ENCODE measurements at places on chromosomes 5 and 9.
A peak's percentile ranks its signal among the peaks of the same experiment; 100 is the strongest.

DNA sequence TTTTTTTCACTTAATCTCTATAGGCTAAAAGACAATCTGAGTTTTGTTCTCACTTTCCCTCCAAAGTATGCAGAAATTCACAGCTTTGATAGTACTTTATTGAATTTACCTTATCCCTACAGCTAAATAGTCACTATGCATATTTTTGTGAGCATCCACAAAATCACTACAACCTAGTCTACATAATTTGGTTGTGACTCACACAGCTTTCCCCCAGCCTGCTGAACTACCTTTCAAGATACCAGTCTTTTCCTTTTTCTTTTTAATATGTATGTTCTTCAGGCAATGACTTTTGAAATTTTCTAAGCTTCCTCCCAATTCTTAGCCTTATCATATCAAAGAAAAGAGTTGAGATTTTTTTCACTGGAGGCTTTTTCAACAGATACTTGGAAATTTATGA is 347.3 kb upstream of the CDH6 start:
- DNase-seq: no peak

GRCh38 chr9:87446527-87446926 is 51.1 kb upstream of the DAPK1 start:
- no peak for DNase-seq

GRCh38 chr5:146815411-146815810 is 63.1 kb downstream of the PPP2R2B start:
- peak; percentile 5 for DNase-seq

GRCh38 chr5:104942735-104943134 is 1380.1 kb upstream of the NUDT12 start:
- peak; percentile 39 for DNase-seq

- DNase-seq: no peak
These were observed 94.4 kb downstream of the PDZD2 start for GRCh38 chr5:31733371-31733770.

DNA sequence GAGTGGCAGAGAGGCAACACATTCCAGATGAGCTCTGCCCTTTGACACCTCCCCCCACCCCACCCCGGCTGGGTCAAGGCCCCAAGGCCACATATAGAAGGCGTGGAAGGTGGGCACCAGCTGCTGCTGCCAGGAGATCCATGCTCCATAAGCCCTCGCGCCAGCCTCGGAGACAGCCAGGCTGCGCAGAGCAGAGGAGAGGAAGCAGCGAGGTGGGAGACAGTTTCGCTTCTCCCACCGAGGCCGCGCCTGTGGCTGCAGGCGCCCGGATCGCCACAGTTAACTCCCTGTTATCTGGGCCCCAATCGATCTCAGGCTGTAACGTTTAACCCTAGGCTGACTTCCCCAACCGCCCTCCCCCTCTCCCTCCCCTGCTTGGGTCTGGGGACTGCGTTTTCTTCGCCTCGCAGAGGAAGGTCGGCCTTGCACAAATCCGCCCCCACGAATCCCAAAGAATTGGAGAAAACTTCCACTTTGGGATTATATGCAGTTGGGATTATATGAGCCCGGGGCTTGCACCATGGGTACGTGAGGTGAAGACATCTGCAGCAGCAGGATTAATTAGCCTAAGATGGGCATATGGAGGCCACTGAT is 1.1 kb upstream of the CXXC5 start:
- no peak for DNase-seq

DNA sequence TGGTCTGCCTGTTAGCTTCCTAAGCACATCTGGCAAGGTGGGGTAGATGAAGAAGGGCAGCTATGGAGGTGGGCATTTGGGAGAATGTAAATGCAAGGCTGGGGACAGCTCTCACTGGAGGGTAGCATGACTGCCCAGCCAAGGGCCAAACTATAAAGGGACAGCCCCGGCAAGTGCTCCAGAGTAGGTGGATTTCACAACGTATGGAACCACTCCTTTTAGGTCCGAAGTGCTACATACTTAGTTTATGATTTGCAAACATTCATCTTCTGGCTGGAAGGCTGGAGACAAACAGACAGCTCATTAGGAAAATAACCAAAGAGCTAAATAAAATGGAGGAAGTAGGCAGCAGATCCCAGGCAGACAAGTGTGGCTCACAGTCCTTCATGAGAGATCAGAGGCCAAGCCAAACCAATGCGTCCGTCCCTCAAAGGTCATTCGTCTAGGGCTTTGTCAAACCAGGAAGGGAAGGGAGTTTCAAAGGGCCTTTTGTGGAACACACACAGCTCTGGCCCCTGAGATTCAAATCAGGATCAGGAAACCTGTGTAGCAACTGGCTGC is 42.5 kb upstream of the GLRX start:
- no peak for DNase-seq

- DNase-seq: no peak
These were observed 24.2 kb downstream of the JADE2 start for GRCh38 chr5:134549714-134550113.

DNA sequence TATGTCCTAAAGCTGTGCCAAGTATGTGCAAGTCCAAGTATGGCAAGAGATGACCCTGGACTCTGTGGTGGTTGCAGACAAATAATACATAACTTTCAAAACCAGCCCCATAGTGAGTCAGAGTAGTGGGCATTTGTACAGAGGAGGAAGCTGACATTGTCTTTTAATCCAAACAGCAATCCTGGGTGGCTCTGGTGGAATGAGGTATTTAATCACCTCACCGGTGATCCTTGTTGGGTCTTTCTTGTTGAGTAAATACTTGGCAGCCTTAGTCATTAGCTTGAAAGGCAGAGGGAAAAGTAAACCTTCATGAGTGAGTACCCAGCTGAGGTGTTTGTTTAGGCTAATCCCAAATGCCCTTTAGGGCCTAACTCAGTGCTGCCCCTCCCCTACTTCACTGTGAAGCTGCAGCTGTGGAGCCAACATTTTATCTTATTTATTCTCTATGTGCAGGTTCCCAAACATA is 148.7 kb upstream of the SLC12A2 start:
- peak; percentile 80 for DNase-seq

- no peak for DNase-seq
These were observed 35.5 kb upstream of the DMRT2 start for GRCh38 chr9:1014640-1015039.

DNA sequence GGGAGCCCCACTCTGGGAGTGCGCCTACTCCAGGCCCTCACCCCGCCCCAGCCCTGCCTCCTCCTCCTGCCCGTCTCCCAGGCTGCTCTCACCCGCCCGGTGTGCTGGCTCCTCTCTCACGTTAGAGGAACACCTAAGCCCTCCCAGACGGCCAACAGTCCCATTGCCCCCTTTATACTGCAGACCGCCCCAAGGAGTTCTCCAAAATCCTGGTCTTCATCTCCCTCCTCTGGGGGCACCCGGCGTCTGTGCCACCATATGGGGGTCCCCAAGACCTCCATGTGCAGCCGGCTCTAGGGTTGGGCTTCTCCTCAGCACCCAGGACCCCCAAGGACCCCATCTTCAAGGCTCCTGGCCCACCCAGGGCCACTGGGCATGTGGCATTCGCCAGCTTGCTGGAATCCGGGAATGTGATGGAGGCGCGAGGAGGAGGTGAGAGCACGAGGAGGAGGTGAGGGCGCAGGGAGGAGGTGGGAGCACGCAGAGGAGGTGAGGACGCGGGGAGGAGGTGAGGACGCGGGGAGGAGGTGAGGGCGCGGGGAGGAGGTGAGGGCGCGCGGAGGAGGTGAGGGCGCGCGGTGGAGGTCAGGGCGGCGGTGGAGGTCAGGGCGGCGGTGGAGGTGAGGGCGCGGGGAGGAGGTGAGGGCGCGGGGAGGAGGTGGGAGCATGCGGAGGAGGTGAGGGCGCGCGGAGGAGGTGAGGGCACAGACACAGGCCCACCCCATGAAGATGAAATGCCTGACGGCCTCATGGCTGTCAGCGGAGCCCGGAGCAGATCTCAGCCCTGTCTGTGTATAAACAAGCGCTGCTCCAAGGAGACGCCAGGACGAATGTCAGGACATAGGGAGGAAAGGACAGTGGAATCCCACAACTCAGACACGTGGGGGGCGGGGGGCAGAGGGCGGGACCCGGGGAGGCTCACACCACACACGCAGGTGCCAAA is 41.2 kb downstream of the EXD3 start:
- DNase-seq: no peak

- DNase-seq: peak; percentile 73
These were observed 43.4 kb upstream of the BICD2 start for GRCh38 chr9:92807757-92808725.

GRCh38 chr5:170439223-170439943 is 50.2 kb upstream of the KCNMB1 start:
- DNase-seq: no peak
